Activated T-cell treated with anti-CD3 and anti-CD28 coated beads, Interleukin-2, amount 50 U/mL, for 24 hours (primary cell): ENCODE measurements at places on chromosomes 16 and 17.

- no peak overlapping the region for H3K27ac ChIP-seq
- no peak overlapping the region for H3K4me3 ChIP-seq
- no peak for DNase-seq
- no peaks in the 10 kb centered on the region for H3K4me1 ChIP-seq
- H3K27me3 ChIP-seq: no peaks in the 10 kb centered on the region
Measured at GRCh38 chr17:61352781-61353491, 46.7 kb upstream of the TBX2 start.

DNA sequence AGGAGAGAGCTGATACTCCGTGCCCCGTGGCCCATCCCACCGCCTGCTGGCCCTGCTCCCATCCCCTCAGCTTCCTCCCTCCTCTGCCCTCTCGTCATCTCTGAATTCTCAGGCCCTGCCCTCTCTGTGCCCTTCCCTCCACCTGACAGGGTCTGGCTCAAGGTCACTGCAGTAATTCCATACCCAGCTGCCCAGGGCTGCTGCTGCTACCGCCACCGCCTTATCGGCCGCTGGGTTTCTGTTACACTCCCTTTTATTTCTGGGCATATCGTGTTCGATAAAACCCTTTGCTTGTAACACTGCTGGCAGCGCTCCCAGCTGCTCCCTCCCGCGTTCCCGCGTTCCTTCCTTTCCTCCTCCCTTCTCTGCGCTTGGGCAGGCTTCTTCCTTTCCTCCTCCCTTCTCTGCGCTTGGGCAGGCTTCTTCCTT is 1.2 kb downstream of the EPN3 start:
- peaks cover 66% of the 10 kb centered on the region for H3K27me3 ChIP-seq
- H3K36me3 ChIP-seq: no peaks in the 10 kb centered on the region
- no peak for DNase-seq
- H3K27ac ChIP-seq: no peak overlapping the region
- peaks cover 15% of the 10 kb centered on the region for H3K4me1 ChIP-seq

DNA sequence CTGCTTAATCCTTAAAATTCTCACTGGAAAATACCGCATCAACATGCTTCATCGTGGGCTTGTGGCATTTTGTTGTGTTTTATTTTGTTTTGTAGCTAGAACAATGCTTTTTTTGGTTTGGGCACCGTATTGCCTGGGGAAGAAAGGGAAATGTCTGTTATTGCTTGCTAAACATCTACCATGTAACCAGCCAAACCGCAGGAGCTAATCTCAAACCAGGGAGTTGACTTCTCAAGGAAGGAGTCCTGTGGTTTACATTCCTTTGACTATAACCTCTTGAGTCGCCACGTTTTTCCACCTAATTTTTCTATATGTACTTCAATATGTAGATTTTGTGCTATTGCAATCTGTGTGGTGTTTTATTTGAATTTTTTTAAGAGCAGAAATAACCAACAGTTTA is 593.5 kb upstream of the SOX9 start:
- H3K4me3 ChIP-seq: no peak overlapping the region
- no peaks in the 10 kb centered on the region for H3K4me1 ChIP-seq
- no peaks in the 10 kb centered on the region for H3K27me3 ChIP-seq
- DNase-seq: no peak

GRCh38 chr17:57852092-57852954 is 2.5 kb upstream of the MRPS23 start:
- H3K27me3 ChIP-seq: no peaks in the 10 kb centered on the region
- peak overlapping the region; percentile 56 for H3K4me3 ChIP-seq
- peaks cover 32% of the 10 kb centered on the region for H3K4me1 ChIP-seq
- peak overlapping the region; percentile 73 for H3K27ac ChIP-seq
- DNase-seq: no peak

- no peaks in the 10 kb centered on the region for H3K4me1 ChIP-seq
- peaks cover 53% of the 10 kb centered on the region for H3K27me3 ChIP-seq
- H3K4me3 ChIP-seq: no peak overlapping the region
- H3K27ac ChIP-seq: no peak overlapping the region
Measured at GRCh38 chr16:21053590-21053989, 97.1 kb downstream of the DNAH3 start.

GRCh38 chr17:50570032-50570431 is 9.5 kb downstream of the CACNA1G start:
- H3K4me1 ChIP-seq: no peaks in the 10 kb centered on the region
- no peaks in the 10 kb centered on the region for H3K36me3 ChIP-seq
- no peak overlapping the region for H3K4me3 ChIP-seq
- H3K27me3 ChIP-seq: peaks cover 44% of the 10 kb centered on the region

- H3K27ac ChIP-seq: peak overlapping the region; percentile 95
- peak; percentile 73 for DNase-seq
- no peaks in the 10 kb centered on the region for H3K27me3 ChIP-seq
Measured at GRCh38 chr16:21646721-21647561, 5.5 kb downstream of the IGSF6 start.

DNA sequence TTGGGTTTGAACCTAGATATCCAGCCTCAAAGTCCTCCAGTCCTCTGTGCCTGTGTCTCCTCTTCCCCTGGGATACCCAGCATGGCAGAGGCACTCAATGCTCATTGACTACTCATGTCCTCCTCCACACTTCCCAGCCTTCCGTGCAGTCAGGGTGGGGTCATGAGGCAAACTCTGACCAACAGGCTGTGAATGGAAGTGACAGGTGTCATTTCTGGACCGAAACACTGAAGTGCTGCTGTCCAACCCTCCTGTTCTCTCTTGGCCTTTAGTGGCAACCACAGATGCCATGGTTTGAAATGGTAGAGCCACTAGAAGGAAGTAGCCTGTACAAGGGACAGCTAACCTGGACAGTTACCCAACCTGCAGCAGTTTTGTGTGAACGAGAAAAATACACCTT is 46.7 kb upstream of the MAP3K14 start:
- DNase-seq: peak; percentile 17
- H3K4me3 ChIP-seq: no peak overlapping the region
- H3K27me3 ChIP-seq: peaks cover 18% of the 10 kb centered on the region

- no peaks in the 10 kb centered on the region for H3K4me1 ChIP-seq
- H3K27me3 ChIP-seq: peaks cover 4% of the 10 kb centered on the region
- H3K4me3 ChIP-seq: no peak overlapping the region
- no peak overlapping the region for H3K27ac ChIP-seq
Measured at GRCh38 chr16:26102369-26102768, 410.6 kb downstream of the HS3ST4 start.

DNA sequence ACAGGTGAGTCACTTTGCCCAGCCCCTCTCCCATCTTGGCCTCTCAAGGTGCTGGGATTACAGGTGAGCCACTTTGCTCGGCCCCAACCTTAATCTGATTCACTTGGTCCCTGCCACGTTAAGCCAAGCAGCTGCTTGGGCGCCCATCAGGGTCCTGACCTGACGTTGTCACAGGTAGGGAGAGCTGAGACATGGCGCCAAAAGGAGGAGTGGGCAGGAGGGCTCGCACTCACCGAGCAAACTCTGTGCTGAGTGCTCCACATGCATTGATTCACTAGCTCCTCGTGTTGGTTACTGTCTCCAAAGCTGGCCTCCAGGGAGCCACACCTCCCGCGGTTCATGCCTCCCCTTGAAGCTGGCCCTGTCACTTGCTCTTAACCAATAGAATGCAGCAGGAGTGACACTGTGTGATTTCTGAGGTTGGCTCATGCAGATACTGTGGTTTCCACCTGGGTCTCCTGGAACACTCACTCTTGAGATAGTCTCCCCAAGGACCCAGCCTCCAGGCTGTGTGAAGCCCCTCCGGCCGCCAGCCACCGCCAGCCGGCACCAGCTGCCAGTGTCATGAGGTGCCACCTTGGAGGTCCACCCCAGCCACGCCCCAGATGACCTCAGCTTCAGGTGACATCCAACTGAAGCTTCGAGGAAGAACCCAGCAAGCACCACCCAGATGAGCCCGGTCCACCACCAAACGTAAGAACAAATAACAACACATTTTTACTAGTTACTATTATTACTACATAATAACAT is 223.0 kb downstream of the GSG1L start:
- H3K36me3 ChIP-seq: no peaks in the 10 kb centered on the region
- no peak for DNase-seq
- no peak overlapping the region for H3K27ac ChIP-seq
- H3K27me3 ChIP-seq: peaks cover 32% of the 10 kb centered on the region
- no peak overlapping the region for H3K4me3 ChIP-seq
- H3K4me1 ChIP-seq: no peaks in the 10 kb centered on the region

DNA sequence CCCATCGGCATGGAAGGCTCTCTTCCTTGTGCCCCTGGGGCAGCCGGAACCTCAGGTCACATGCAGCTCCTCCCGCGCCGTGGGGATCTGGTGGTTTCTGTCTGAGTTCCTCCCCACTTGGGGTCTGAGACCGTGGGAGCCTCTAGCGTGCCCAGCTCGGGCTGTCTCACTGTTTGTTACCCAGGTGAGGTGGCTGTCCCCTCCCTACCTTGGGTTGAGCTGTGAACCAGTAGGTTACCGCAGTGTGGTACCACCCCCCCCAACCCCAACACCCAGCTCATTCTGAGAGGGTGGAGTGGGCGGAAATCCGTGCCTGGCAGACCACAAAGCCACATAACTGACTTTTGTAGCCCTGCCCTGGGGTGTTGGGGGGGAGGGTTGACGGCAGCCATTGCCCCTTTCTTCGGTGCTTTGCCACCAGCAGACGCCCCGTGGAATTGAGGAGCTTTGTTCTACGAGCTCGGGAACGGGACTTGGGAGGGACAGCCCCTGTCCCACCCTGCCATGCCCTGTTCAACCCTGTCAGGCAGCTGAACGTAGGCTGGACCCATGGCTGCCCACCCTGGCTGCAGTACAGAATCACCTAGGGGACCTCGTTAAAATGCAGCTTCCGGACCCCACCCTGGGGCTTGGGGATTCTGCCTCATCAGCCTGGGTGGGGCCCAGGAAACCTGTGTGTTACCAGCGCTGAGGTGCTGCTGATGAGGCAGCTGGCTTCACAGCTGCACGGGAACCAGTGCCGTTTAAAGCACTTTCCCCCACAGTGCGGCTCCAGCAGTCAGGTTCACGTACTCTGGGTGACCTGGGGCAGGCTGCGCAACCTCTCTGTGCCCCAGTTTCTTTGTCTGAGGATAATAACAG is 18.5 kb downstream of the RAP1GAP2 start:
- no peak overlapping the region for H3K27ac ChIP-seq
- peak overlapping the region; percentile 23 for H3K4me3 ChIP-seq
- DNase-seq: peak; percentile 88

DNA sequence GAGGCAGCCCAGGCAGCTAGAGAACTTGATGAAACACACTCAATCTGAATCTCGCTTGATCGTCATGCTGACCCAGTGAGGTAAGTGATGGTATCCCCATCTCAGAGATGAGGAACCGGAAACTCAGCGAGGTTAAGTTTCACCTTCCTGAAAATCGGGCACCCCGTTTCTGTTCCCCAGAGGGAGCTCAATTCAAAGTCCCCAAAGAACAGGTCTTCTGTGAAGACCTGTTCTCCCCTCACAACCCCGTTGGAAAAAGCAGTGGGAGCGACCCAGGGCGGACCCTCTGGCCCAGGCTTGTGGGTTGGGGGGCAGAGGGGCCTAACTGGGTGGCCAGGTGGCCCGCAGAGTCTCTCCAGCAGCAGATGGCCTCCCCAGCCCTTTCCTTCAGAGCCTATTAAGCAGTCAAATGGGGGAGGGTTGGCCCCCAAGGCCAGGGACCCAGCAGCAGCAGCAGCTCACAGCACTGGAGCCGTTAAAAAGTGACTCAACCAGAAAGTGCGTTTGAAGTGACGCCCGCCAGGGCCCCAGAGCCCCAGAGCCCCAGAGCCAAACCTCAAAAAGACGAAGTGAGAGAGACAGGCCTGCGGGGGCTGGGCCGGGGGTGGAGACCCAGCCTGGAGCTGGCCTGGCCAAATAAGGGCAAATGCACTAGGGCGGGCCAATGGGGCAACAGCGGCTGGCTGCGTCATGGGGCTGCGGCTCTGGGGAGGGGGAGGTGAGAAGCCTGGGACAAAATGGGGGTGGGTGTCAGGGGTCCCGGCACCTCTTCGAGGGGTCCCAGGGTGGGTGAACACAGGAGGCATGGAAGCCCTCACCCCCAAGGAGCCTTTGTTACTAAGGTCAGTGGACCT is 9.2 kb upstream of the TSPOAP1 start:
- H3K27me3 ChIP-seq: no peaks in the 10 kb centered on the region
- H3K27ac ChIP-seq: peak overlapping the region; percentile 100
- DNase-seq: peak; percentile 94
- H3K4me3 ChIP-seq: peak overlapping the region; percentile 99

DNA sequence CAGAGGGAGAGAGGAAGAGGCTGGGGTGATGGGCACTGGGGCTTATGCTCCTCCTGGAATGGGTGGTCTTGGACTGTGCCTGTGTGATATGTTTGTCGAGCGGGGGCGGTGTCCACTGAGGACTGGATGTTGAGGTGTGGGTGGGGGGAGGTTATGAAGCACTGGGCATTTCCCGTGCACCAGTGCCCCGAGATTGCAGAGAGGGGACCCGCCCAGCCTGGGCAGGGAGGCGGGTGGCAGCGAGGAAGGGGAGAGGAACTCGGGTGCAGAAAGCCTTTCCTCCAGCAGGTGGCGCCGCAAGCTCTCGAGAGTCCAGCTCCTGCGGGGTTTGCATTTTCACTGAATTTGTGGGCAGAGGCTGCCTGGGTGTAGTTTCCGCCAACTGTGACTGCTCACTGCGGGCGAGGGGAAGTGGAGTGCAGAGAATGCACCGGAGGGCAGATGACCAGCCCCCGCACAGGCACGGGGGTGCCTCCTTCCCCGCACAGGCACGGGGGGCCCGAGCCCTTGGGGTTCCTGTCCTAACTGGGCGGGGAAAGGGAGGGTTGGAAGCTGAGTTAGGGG is 190.6 kb downstream of the SEC14L1 start:
- H3K4me3 ChIP-seq: peak overlapping the region; percentile 69
- H3K27me3 ChIP-seq: no peaks in the 10 kb centered on the region
- H3K36me3 ChIP-seq: no peaks in the 10 kb centered on the region
- H3K4me1 ChIP-seq: peaks cover 39% of the 10 kb centered on the region

GRCh38 chr17:6530324-6530920 is 25.9 kb downstream of the PITPNM3 start:
- no peaks in the 10 kb centered on the region for H3K36me3 ChIP-seq
- H3K27me3 ChIP-seq: no peaks in the 10 kb centered on the region
- no peak for DNase-seq
- no peak overlapping the region for H3K27ac ChIP-seq

GRCh38 chr16:74657870-74658642 is 8.6 kb downstream of the RFWD3 start:
- peak overlapping the region; percentile 52 for H3K27ac ChIP-seq
- peak overlapping the region; percentile 43 for H3K4me3 ChIP-seq
- H3K4me1 ChIP-seq: peaks cover 85% of the 10 kb centered on the region
- H3K36me3 ChIP-seq: peaks cover 97% of the 10 kb centered on the region
